ENCODE measurements at places on chromosomes 7 and 10.
A peak's percentile ranks its signal among the peaks of the same experiment; 100 is the strongest.

- DNase-seq = no peak
Measured at GRCh38 chr7:103967401-103967800, 22.1 kb downstream of the RELN start.

DNA sequence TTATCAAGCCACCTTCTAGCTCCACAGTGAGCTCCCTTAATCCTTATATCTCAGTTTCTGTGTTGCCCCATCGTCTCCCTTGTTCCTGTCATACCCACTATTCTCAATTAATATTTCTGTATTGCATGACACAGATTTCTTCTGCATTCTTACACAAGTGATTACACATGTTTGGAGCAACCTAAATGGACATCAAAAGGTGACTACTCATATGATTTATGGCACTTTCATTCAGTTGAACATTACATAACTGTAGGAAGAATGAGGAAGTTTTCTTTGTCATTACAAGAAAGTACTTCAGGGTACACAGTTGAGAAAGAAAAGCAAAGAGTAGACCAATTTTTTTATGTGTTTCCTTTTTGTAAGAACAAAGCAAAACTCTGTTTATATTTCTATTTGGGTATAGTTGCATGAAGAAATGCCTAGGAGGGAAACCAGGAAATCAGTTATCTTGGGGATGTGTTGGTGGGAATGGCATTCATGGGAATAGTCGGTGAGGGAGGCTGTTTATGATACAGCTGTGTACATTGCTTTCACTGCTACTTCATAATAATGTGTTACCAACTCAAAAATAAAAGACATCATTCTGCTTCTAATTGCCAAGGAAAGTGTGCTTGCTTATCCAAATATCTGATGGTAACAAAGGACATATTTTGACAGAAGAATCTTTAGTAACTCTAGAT lies 23.6 kb upstream of the PRSS37 start:
- DNase-seq = no peak

GRCh38 chr7:158676906-158677305 lies 27.7 kb downstream of the NCAPG2 start:
- no peak for DNase-seq

DNA sequence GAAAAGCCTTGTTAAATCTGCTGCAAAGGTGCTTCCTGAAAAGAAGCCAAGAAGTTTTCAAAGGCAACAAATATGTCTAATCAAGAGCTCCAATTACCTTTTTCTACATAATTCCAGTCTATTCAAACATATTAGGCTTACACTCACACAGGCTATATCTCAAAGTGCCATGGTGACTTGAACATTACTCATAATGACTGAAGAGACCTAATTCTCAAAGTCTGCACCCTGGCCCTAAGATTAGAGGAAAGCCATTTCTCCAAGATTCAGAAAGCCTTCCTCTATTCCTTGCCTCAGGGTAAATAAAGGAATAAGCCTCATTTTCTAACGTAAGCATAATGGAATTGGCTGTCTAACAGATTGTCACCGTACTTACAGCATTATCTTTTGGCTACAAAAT lies 78.3 kb upstream of the THSD7A start:
- no peak for DNase-seq

- no peak for DNase-seq
Measured at GRCh38 chr7:101363196-101363733, 590 bp downstream of the COL26A1 start.

- no peak for DNase-seq
Measured at GRCh38 chr7:45021604-45022296, 21.7 kb downstream of the CCM2 start.

GRCh38 chr10:71638822-71639719 lies 80.5 kb downstream of the C10orf105 start:
- no peak for DNase-seq

DNA sequence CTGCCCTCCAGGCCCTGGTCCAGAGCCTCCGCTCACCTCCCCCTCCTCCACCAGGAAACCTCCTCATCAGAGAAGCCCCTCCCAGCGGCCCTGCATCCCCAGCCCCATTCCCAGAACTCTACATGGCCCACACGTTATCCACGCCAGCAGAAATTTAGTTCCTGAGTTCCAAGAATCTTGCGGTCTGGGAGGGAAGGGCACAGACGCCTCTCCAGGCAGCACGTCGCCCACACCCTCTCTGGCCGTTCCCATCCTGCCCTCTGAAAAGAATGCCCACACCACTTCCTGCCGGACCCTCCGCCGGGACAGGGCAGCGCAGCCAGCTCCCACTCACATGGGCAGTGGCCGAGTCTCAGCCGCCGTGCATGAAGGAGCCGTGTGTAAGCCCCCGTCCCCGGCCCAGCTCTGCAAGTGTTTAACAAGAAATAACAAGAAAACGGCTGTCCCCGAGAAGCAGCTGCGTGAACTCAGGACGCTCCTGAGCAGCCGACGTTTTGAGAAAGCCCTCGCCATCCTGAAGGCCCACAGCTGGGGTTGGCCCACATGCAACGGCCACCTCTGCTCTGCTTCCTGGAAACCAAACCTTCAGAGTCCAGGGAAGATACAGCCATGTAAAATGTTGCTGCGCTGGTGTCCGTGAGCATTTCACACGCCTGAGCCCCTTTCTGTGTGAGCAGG lies 17.4 kb downstream of the ADGRA1 start:
- peak; percentile 46 for DNase-seq

GRCh38 chr7:5216931-5217330 lies 26.9 kb downstream of the WIPI2 start:
- no peak for DNase-seq

DNA sequence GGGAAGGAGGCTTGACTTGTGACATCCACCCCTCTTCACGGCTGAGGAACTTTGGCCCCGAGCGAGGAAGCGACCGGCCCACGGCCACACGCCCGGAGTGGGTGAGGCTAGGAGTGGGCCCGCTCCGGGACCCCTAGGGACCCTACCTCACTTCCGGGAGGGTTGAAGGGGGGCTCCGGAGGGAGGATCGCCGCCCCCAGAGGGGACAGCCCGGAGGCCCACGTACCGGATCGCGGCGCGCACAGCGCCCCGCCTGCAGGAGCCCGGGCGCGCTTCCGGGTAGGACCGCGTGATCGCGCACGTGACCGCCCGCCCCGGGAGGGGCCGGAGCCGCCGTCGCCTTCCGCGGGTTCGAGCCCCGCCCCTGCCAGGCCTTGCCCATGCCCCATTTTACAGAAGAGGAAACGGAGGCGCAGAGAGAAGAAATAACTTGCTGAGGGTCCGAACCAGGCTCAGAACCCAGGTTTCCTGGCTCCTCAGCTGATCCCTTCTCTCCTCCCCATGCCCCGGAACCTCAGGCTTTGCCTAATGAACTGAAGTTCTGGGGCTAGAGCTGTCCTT lies at the start of gene HPS1:
TSS of gene HPS1 (minus strand) at position 275 of the 561 bp plus-strand sequence. CDS start 3,695 bp downstream, outside the sequence.
- peak; percentile 86 for DNase-seq

DNA sequence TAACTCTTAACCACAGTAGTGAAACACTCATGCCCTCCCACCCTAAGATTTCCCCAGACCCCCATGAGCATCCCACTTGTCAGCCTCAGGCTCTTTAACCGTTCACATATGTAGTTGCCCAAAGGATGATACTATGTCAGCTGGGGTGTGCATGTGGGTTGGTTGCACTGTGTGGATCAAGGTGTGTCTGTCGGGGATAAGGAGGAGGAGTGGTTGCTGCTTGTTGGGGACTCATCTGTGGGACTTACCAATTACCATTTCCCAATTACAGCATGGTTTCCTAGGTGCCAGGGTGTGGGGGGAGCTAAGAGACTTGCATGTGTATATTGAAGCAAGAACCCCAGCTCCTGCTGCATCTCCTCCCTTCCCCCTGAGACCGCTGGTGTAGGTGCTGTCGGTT lies 48.8 kb downstream of the CELF2 start:
- no peak for DNase-seq

GRCh38 chr7:158324397-158325360 lies 262.9 kb downstream of the PTPRN2 start:
- DNase-seq = no peak

DNA sequence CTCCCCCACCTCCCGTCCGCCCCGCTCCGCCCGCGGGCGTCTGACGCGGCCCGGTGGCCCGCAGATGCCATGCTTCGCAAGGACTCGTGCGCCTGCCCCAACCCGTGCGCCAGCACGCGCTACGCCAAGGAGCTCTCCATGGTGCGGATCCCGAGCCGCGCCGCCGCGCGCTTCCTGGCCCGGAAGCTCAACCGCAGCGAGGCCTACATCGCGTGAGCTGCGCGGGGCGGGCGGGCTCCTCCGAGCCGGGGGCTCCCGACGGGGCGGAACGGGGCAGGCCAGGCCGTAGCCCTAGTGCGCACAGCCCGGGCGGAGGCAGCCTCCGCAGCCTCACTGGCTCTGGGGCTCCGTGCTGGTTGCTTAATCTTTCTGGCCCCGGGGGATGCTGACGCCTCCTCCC lies 2.8 kb downstream of the ASIC3 start:
- DNase-seq = peak; percentile 84

DNA sequence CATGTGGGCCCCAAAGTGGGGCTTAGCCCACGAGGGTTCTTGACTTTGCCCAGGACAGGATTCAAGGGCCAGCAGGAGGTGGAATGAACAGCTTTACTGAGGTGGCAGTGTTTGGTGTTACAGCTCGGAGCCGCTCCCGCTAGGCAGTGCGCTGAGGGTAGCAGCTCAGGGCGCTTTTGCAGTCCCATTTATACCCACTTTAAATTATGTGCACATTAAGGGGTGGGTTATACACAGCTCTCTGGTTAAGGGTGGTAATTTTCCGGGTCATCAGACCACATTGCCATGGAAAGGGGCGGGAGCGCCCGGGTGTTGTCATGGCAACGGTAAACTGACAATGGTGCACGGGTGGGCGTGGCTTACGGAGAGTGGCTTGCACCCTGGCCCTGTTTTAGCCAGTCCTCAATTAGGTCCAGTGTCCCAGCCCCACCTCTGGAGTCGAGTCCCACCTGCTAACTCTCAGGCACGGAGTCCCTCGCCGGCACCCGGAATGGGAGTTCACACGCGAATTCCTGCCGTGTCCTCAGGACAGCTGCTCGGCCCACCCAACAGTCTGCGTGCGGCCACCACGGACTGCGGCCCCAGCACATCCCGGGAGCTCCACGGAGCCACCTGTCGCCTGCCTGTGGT lies 58.2 kb upstream of the PDGFA start:
- DNase-seq = no peak

- no peak for DNase-seq
Measured at GRCh38 chr10:125018576-125019143, 76.7 kb downstream of the ZRANB1 start.

GRCh38 chr10:63516207-63516606 lies 5.0 kb upstream of the REEP3 start:
- DNase-seq = no peak

GRCh38 chr7:130123501-130123900 lies 53.2 kb downstream of the KLHDC10 start:
- DNase-seq = no peak

GRCh38 chr7:134926396-134926795 lies 59.9 kb upstream of the AGBL3 start:
- no peak for DNase-seq

DNA sequence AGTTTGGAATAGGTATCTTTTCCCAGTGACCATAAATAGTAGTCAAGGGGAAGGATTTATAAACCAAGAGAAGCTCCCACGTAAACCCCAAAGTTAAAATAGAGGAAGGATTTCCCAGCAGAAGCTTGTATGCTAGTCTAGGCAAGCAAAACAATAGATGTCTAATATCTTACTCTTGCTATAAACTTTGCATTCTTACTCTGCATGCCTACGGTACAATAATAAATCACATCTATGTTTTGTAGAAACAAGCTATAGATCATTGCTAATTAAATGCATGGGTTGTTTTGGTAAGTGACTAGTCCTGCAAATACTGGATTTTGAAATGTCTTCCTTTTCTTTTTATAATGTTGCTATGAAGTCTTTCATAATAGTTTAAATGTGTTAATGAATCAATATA lies 585.5 kb downstream of the INHBA start:
- no peak for DNase-seq

- DNase-seq = no peak
Measured at GRCh38 chr10:27242473-27242950, 1.9 kb upstream of the ACBD5 start.

Data from femur (tissue), 1 donor.